ENCODE measurements at places on chromosomes 13 and 19.
A peak's percentile ranks its signal among the peaks of the same experiment; 100 is the strongest.

DNA sequence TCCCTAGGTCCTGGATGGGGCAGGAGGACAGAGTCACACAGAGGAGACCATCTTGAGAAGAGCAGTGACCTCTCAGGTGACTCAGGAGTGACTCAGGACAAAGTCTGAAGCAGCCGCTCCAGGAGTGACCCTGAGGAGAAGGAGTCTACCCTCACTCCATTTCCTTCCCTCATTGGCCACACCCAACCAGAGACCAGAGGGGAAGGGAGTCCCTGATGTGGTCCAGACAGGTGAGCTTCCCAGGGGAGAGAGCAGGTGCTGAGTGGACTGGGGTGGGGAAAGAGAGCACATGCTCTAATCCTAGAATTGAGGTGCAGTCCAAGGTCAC, 75.5 kb upstream of the MEDAG start:
- no peak for DNase-seq

- DNase-seq = peak; percentile 62
These were observed 386.6 kb downstream of the DIAPH3 start for GRCh38 chr13:59776924-59777690.

GRCh38 chr19:31784671-31785101, 435.4 kb upstream of the TSHZ3 start:
- no peak for DNase-seq

DNA sequence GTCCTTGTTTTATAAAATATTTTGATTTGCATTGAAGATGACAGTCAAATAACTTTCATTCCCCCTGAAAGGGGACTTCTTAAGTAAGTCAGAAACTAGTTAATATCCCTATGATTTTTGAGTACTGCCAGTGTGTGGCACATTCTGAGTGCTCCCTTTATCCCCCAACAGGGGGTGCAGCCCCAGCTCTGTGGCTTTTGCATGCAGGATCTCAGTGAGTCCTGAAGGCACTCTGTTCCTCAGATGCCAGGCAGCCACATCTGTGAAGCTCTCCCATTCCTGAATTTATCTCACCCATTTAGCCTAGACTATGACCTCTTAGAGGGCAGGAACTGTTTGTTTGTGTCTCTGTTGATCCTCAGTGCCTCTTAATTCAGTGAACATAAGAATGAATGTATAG, 123.1 kb downstream of the CDK8 start:
- DNase-seq = peak; percentile 2

GRCh38 chr19:28543244-28543776, 669.6 kb downstream of the UQCRFS1 start:
- DNase-seq = no peak

GRCh38 chr13:101967781-101968180, 434.1 kb downstream of the FGF14 start:
- no peak for DNase-seq

GRCh38 chr13:75762076-75762937, 126.2 kb downstream of the LMO7 start:
- DNase-seq = no peak

DNA sequence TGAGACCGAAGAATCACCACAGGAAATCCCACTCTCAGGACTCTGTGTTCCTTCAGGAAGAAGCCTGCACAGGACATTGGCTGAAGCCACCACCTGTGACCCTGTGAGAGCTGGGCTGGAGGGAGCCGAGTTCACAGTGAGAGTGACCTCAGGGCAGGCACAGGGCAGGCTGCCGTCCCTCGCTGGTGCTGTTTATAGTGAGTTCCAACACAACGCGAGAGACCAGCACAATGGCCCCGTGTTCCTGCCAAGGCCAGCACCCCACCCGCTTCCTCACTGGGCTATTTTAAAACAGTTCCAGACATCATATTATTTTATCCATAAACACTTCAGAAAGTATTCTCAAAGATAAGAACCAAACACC, 18.4 kb upstream of the GAS6 start:
- DNase-seq = no peak

DNA sequence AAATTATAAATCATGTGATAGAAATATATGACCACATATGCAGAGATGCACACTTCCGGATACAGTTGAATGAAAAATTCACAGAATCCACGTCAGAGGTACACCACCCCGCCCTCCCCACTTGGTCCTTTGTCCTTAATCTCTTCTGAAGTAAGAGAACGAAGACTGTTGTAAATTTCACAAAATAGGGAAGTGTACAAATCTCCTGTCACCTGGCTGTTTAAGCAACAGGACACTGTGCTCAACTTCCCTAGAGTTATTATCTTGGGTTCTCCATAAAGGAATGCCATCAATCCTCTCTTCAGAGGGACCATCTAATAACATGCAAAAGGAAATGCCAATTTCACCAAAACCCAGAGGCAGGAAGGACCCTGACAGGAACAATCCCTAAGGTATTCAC, 10.5 kb upstream of the CEACAM6 start:
- DNase-seq = no peak

- no peak for DNase-seq
These were observed 22.5 kb upstream of the KLF2 start for GRCh38 chr19:16301999-16302694.

DNA sequence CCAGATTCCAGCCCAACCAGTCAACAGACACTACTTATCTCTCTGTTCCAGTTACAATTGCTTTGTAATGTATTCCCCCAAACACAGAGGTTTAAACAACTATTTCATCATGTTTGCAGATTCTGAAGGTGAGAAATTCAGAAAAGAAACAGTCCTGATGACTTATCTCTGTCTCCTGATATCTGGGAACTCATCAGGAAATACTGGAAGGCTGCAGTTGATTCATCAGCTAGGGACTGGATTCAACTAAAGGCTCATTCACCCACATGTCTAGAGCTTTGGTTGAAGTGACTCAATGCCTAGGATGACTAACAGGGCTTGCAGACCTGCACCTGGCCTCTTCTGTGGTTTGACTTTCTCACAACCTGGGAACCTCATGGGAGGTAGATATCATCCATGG, 56.6 kb upstream of the GPC6 start:
- DNase-seq = peak; percentile 65

GRCh38 chr13:71603255-71603654, 263.7 kb downstream of the DACH1 start:
- no peak for DNase-seq

Measured in fibroblast of skin of left quadriceps (primary cell).